ENCODE measurements at places on chromosomes 6 and 20.
A peak's percentile ranks its signal among the peaks of the same experiment; 100 is the strongest.

- no peak for DNase-seq
Observed at GRCh38 chr6:45044510-45045252, 283.4 kb upstream of the RUNX2 start.

- DNase-seq, result no peak
Observed at GRCh38 chr6:219641-220198, 72.6 kb upstream of the DUSP22 start.

DNA sequence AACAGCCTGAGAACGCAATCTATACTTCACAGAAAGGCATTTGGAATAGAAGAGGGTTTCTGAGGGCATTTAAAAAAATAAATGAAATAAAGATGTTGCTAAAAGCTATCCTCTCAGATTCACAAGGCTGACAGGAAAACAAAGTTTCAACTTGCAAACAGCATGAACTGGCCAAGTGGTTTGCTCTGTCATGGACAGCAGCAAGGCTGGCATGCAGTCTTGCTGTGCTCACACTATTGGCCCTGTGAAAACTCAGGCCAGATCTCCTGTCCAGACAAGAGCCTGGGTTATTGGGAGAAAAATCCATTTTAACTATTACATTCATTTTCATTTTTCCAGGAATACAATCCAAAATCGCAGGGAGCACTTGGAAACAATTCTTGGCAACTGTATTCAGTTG is 506.2 kb upstream of the SLC35B3 start:
- DNase-seq, result no peak

DNA sequence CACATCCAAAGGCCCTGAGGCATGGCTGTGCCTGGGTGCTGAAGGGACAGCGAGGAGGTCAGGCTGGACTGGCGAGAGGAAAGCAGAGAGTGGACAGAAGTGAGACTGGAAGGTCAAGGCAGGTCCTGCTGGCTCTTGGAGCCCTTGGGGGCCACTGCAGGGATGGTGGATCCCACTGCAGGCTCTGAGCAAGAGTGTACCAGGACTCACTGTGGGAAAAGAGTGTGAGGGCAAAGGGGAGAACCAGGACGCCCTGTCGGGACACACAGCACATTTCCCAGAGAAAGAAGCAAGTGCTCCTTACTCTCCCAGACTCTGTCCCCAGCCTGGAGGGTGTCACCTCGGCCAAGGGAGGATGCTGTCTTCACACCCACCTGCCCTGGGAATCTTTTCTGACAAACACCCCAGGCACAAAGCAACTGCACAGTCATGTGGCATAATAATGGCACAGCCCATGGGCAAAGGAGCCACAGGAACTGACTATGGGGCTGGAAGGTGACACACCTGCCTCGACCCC is 172.3 kb upstream of the CST7 start:
- DNase-seq, result no peak

DNA sequence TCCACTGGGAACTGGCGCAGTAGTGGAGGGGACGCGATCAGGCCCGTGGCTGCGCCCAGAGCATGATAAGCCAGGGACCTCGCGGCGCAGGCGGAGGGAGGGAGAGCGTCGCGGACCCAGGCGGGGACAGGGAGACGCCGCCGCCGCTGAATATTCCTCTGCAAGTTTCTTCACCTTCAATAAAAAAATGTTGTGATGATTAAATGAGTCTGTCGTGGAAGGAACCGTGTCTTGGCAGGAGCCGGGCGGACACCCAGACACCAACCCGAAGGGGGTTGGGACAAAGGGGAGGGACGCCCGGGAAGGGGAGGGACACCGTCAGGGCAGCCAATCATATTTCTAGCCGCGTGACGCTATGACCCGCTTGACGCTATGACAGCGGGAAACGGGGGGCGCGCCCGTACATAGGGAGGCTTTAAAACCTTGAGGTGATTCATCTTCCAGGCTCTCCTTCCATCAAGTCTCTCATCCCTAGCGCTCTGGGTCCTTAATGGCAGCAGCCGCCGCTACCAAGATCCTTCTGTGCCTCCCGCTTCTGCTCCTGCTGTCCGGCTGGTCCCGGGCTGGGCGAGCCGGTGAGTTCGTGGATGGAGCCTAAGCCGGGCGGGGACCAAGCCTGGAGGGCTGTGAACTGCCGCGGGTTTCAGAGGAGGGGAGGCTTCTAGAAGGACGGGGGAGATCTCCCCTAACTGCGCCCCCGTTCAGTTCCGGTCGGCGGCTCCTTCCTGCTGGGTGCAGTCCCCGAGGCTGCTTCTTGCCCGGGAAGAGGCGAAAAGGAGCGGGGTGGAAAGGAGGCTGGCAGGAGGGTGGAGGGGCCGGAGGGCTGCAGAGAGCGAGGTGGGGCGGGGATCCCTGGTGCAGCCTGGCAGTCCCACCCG is at the start of gene ULBP2:
Gene ULBP2 (plus strand): TSS at position 432 of the 878 bp plus-strand sequence. CDS start 59 bp downstream, at position 491.
- peak; percentile 81 for DNase-seq

DNA sequence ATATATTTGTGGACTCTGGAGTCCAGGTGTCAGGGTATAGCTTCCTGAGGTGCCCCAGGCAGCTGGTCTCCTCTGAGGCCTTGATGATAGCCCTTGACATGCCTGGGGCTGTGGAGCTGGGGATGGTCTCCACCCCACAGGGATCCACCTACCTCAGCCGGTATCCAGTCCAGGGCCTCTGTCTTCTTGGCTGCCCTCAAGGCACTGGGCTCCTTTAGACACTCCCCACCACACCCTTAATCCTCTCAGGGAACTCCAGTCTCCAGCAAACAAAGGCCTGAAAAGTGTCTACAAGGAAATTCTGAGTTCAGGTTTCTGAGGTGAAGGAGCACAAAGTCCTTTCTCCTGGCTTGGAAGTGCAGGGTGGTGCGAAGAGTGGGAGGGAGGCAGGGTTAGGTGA is 44.6 kb upstream of the DDR1 start:
- no peak for DNase-seq

GRCh38 chr6:125255201-125255600 is 46.6 kb downstream of the HDDC2 start:
- no peak for DNase-seq

DNA sequence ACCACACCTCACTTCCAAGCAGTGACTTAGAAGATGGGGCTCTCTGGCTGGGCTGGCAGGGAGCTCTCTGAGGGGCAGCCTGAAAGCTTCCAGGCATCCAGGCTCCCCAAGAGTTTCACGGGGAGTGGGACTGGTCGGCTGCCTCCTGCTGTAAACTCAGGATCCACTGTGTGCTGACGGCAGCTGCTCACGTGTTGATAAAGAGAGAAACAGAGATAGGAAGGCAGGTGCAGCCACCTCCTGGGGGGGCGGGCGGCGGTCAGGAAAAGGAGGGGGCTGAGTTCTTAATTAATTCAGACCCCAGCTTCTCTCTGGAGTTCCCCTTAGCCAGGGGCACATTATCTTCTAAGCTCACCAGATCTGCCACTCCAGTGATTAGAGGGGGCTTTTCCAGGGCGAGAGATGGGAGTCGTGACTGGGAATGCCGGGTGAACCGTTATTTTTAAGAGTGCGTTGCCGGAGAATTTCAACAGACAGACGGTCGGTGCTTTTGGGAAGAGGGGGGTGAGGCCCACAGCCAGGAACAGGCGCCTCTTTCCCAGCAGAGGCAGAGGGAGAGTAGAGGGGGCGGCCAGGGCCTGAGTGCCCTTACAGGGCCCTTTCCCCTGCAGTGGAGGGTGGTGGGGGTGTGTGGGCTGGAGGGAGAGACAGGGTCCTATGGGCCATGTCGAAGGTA is 70.9 kb downstream of the CD40 start:
- no peak for DNase-seq

DNA sequence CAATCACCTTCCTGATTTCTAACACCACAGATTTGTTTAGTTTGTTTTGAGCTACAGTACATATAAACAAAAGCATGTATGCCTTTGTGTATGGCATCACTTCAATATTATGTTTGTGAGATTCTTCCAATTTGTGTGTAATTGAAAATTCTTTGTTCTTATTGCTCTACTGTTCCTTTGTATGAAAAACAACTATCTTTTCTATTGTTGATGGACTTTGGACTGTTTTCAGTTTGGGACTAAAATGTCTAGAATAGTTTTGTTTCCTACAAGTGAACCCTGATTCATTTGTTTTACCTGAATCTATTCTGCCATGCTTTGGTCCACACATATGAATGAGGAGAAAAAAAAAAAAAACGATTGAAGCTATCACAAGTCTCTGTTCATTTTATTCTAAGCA is 21.2 kb upstream of the ZNF184 start:
- DNase-seq, result no peak

- no peak for DNase-seq
Observed at GRCh38 chr6:148972481-148972880, 225.7 kb downstream of the UST start.
